T1000 (cell line): ENCODE measurements at places on chromosomes 16 and 17.

DNA sequence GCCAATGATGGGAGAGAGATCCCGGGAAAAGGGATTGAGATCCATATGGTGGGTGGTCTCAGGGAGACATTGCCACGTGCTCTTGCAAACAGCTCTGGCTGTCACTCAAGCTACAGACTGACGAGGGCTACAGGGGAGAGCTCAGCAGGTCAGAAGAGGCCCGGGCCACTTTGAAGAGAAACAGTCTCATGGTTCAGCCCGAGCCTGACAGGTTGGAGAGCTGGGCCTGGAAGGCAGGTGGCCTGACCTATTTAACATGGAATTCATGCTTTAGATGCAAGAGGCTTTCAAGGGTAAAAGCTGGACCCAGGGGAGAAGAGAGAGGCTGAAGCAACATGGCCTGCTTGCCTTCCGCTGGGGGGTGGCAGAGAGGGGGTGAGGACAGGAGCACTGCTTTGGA lies 81.0 kb upstream of the BRD7 start:
- no peak for DNase-seq

- DNase-seq, result peak; percentile 19
Measured at GRCh38 chr16:12229759-12230594, 253.4 kb downstream of the SNX29 start.

GRCh38 chr16:22678311-22678710 lies 135.7 kb upstream of the HS3ST2 start:
- DNase-seq, result no peak

GRCh38 chr17:37274461-37274860 lies 101.3 kb upstream of the C17orf78 start:
- DNase-seq, result no peak

- peak; percentile 33 for DNase-seq
Measured at GRCh38 chr16:89256651-89257254, 39.2 kb downstream of the ZNF778 start.

DNA sequence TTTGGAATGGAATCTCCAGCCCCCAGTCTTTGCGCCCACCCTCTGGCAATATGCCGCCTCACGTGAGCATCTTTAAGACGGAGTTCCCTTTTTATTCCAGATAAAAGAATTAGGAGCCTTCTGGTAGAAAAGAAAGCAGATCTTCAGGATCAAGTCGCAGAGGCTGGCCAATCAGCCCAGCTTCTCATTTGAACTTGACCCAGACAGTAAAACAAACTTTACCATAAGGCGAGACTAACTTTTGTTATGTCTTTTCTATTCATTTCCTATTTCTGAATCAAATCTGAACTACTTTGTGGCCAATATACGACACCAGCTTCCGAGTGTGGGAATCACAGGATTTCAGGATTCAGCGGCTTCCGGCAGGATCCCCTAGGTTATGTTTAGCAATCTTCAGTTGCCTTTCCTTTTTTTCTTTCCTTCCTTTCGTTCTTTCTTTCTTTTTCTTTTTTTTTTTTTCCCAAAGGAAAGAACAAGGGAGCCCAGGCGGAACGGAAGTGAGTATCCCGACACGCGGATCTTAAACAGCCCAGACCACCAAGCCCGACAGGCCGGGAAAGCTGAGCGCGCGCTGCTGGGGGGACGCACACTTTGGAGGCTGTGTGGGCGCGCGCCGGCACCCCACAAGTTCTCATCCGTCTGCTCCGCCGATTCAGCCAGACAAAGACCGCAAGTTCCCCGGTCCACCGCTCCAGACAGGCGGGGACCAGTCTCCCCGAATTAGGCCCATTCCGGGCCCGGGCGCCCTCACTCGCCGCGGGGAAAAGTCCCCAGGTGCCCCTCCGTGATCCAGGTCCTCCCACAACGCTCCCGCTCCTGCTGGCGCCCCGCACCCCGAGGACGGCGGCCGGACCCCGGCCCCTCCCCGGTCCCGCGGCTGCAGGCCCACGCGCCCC lies 633 bp downstream of the TBC1D16 start:
- no peak for DNase-seq

GRCh38 chr16:84111525-84111924 lies 5.2 kb downstream of the MBTPS1 start:
- no peak for DNase-seq
